Activated naive CD4-positive, alpha-beta T cell (primary cell): ENCODE measurements at places on chromosomes 12 and 14.

DNA sequence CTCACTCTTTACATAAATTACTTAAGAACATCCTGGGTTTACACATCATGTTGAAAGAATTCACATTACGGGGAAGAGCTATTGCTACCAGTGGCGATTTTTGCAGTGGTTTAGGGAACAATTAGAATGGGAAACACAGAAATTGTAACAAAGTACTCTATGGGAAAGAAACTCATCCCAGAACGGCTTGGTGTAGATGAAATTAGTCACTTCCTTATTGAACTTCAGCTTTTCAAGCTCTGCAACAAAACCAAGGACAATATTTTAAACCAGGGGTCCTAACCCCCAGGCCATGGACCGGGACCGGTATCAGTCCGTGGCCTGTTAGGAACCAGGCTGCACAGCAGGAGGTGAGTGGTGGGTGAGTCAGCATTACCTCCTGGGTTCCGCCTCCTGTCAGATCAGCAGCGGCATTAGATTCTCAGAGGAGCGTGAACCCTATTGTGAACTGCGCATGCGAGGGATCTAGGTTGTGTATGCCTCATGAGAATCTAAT, 32.3 kb upstream of the FICD start:
- DNase-seq: no peak

DNA sequence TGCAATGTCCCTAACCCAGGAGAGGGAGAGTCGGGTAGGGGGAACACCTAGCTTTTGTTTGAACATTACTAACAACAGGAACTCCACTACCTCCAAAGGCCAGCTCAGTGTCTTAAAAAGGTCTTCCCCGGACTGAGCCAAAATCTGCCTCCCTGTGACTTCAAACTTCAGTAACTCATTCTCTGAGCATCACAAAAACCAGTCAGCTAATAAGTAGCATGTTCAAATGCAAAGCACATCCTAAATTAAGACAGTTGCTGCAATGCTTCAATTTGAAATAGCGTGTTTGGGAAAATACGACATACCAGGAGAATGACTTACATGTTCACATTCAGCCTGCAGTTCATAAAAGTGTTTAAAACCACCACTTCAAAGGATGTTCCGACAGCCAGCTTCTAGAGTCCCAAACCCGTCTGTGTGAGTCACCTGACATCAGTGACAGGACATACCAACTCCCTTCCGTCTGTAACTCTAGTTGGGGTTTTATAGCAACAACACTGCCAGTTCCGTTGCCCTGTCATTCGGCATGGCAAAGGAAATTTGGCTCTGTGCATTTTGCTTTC, 13.0 kb downstream of the ZFP36L1 start:
- DNase-seq: no peak

DNA sequence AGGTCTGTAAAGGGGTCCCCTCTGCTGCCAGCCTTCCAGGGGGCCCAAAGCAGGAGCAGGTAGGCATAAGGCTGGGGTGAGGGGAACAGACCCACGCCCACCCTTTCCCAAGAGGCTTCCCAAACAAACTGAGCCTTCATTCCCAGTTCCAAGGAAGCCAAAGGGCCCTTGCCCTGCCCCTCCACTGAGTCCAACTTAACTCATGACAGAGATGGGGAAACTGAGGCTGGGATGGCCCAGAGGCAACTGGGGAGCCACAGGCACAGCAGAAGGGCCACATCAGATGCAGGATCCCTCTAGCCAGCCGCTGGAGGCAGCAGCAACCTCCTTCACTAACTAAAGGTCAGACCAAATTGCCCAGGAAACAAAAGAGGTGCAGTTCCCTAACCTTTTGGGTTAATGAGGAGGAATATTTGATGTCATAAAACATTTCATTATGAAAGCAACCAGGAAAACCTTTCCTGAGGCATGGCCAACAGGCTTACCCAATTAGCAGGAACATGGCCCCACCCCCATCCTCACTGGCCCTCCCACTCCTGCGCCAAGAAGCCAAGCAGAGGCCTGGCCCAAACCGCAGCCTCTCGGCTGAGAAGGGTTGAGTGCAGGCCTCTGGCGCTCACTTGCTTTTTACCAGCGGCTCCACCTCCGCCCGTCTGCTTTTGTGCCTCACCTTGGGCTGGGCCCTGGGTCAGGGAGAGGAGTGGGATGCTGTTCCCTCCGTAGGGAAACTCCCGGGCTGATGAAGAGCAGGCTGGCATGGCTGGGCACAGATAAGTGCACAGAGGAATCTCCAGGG, 293.5 kb upstream of the RTL1 start:
- no peak for DNase-seq

DNA sequence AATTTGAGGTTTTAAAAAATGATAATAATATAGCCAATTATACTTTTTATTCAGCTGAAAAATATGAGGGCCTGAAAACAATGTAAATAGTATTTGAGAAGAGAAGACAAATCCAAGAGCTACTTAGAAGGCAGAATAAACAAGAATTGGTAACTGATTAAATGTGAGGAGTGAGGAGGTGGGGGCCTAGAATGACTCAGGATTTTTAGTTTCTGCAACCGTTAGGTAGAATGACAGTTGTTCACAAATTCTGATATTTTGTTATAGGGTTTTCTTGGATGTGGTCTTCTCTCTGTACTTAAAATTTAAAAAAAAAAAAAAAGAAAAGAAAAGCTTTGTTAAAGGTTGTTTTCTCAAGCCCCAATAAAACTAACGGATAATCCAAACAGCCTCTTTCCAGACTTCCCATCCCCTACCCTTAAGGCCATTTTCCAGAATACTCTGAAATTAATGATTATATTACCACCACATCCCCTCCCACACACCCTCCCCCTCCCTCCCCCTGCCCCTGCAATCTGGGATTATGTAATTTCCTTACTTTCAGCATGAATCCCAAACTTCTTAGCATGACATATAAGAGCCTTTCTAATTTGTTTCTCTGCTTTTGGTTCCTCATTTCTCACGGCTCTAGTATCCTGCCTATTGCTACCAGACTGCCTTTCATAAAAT, 50.4 kb downstream of the LRP6 start:
- DNase-seq: no peak

GRCh38 chr14:94485944-94486841, 10.2 kb upstream of the SERPINA9 start:
- DNase-seq: peak; percentile 0

GRCh38 chr12:7282844-7283243, 21.0 kb upstream of the ACSM4 start:
- no peak for DNase-seq

DNA sequence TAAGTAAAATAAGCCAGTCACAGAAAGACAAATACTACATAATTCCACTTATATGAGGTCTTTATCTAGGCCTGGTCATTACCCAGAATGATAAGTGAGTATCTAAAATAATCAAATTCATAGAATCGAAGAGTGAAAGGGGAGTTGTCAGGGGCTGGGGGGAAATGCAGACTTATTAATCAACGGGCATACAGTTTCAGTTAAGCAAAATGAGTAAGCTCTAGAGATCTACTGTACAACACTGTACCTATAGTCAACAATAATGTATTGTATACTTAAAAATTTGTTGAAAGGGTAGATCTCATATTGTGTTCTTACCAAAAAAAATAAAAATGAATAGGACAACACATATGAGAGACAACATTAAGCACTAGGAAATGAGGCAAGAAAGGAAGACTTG, 13.3 kb downstream of the BTBD7 start:
- no peak for DNase-seq

DNA sequence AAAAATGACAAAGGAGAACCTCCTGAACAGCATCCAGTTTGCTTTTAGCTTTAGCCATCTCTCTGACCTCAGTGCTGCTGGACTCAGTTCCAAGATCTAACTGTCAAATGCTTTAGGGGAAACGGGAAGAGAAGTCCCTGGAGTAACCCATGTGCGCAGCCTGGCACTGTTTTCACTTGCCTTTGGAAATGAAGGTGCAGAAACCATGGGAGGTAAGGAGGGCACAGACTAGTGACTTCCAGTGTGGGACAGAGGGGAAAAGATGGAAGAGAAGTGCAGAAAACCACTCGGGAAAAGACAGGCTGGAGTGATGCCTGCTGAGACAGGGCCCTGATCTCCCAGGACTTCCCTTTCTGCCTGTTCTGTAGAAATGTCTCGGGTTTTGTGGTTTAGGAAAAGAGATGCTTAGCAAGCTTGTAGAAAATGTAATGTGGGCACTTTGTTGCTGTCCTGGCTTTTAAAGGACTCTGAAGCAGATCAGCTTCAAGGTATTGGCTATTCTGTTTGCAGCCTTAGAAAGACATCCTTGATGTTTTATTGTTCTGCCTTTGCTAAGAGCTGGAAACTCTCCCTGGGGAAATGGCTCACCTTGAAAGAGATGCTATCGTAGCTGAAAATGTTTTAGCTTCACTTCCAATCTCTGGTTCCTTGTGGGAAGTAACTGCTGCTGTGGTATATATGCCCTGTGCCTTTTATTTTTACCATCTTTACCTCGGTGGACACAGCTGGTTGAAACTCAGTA, 124.6 kb upstream of the HIF1A start:
- no peak for DNase-seq

DNA sequence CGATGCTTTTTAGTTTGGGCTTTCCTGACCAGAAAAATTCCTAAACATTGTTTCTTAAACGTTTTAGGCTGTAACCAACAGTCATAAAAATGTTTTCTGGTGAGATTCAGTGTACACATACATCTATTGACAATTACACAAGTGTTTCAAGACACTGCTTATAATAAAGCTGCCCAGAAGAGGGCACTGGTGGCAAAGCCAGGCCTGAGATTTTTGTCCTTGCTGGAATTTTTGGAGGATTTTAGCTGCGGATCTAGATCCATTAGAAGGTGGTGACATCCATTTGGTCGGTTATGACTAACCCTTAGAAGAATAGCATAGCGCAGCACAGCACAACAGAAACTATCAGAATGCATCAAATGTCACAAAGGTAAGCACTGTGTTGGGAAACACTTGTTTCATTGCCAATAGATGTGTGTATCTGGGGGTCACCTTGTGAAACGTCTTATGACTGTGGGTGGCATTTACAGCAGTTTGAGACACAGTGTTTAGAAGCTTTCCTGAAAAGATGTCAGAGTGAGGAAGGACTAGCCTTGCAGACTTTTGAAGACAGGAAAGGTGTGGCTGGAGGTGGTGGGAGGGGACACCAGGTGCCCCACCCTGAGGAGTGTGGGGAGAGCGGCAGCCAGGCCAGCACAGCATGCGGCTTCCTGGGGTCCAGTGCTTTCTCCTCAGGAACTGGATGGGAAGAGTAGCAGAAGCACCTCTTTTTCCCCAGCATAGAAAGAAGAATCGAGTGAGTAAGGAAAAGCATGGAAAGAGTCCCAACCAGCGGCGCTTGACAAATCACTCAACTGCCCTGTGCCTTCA, 54.7 kb upstream of the FKBP4 start:
- DNase-seq: no peak

DNA sequence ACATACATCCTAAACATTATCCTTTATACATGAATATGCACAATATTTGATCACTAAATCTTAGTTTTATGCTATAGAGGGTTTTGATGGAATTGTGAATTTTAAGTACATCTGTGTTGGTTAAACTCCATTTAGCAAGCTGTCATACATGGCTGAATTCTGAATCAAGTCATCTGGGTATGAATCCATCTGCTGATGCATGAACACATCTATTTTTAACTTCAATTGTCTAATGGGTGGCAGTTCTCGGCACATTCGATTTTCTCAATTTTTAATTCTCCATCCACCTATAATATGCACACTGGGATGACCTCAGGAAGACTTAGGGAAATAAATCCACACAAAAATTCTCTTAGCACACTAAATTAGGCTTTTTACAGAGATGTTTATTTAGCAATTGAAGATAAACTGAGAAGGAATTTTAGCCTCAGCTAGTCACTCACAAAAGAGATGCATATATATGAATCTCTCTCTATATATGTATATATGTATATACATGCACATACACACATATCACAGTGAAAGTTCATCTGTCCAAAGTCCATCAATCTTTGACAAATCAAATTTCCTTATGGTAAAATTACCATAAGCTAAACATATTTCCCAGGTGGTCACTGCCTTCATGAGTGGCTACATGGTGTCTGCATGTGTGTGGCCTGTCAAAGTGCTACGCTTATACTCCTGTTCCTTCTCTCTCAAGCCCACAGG, 44.5 kb upstream of the VPS33A start:
- no peak for DNase-seq

- DNase-seq: no peak
These were observed 9.8 kb upstream of the ABHD12B start for GRCh38 chr14:50862036-50862570.

GRCh38 chr12:102481705-102482425, 1.5 kb upstream of the IGF1 start:
- no peak for DNase-seq

GRCh38 chr12:123075646-123076171, 75.2 kb downstream of the PITPNM2 start:
- DNase-seq: peak; percentile 42

DNA sequence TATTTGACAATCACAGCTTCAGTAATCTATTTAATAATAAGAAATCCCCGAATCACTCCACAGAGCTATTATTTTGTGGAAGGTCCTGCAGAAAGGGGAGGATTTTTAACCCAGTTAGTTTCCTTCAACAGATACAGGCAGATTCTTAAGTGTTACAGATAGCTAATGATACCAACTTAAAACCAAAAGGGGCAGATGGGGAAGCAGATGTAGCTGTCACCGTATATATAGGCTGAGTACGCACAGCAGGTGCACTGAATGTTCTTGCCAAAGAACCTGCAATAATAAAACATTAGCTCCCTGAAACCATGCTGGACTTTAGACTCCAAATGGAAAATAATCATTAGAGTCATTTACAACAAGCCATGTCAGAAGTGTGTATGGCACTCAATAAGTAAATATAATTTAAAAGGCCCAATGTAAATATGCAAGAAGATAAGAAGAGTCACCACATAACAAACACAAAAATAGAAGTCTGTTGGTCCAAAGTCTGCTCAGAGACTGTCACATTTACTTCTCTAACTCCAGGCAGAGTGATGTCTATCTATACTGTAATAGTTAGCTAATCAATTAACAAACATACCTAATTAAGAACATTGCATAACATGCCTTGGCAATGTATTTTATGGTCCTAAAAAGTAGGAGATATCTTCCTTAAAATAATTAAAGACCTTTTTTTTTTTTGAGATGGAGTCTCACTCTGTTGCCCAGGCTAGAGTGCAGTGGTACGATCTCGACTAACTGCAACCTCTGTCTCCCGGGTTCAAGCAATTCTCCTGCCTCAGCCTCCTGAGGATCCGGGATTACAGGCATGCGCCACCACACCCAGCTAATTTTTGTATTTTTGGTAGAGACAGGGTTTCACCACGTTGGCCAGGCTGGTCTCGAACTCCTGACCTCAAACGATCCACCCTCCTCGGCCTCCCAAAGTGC, 78.8 kb downstream of the SEC23A start:
- DNase-seq: no peak

- DNase-seq: no peak
These were observed 10.8 kb upstream of the GPRC5A start for GRCh38 chr12:12880537-12880936.

GRCh38 chr12:42447371-42447786, 121.4 kb downstream of the PPHLN1 start:
- no peak for DNase-seq
